CD4-positive, alpha-beta T cell treated with Interleukin-21 for 1 hour (primary cell): ENCODE measurements at places on chromosomes 6 and 20.

- DNase-seq, result no peak
These were observed 39.2 kb downstream of the FAM50B start for GRCh38 chr6:3888153-3888957.

DNA sequence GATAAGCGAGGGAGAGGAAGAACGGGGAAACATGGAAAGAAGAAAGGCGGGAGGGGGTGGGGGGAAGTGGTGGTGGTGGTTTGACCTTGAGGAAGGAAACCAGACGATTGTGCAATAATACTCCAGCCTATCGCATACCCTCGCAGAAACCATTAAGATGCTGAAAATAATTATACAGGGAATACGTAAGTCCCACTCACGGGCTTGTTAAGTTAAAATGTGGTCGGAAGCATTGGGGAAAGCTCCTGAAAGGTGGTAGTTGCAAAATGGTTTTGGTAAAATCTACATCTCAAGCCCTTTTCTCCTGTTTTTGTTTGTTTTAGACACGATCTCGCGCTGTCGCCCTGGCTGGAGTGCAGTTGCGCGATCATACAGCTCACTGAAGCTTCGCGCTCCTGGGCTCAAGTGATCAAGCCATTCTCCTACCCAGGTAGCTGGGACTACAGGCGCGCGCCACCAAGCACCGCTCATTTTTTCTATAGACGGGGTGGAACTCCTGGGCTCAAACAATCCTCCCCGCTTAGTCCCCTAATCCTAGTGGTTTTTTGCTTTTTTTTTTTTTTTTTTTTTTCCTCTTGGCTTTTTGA lies 128.9 kb upstream of the ZNF184 start:
- no peak for DNase-seq

DNA sequence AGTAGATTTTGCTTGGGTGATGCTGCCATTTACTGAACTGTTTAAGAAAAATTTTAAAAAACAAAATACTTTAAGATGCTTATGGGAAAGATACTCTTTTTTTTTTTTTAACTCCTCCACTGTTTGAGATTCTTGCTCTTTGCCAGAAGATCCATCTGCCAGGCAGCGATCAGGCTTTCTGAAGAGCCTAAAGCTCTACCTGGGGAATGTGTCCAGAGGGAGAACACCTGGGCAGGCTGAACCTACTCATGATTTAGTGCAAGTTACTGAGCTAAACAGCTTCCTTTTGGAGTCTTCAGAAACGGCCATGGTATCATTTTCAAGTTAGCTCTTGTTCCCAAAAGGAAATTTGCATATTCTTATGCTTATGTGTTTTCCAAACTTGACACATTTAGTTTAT lies 23.5 kb upstream of the MLIP start:
- no peak for DNase-seq

DNA sequence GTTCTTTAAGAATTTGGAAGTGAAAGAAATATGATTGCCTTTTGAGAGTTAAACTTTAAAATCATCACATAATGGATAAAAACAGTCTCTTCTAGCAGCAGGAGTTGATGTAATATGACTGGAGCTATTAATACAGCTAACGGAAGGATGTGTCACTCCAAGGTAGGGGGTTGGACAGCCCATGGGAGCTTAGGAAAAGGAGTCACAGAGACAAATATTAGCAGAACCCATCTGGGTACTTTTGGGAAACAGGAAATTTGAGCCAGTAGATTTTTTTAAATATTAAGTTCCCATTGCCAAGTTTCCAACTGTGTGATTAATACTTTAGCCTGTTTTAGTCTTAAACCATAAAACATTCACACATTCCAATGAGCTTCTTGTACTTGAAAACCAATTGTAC lies 164.7 kb upstream of the RIMS1 start:
- no peak for DNase-seq

DNA sequence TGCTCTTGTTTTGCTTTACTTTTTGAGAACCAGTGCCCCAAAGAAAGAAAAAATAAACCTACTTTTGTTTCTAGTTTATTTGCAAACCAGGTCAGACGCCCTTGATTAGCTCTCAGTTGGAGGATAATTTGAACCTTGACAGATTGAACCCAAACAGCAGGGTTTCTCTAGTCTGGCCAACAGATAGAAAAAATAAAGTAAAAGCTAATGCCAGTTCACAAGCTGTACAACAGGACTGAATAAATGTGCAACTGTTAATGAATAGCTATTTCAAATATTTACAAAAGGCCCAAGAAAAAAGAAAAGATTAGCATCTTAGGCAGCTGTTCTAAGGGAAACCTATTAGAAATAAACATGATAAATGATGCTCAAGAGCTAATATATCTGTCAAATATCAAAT lies 331.8 kb downstream of the CDKAL1 start:
- no peak for DNase-seq

DNA sequence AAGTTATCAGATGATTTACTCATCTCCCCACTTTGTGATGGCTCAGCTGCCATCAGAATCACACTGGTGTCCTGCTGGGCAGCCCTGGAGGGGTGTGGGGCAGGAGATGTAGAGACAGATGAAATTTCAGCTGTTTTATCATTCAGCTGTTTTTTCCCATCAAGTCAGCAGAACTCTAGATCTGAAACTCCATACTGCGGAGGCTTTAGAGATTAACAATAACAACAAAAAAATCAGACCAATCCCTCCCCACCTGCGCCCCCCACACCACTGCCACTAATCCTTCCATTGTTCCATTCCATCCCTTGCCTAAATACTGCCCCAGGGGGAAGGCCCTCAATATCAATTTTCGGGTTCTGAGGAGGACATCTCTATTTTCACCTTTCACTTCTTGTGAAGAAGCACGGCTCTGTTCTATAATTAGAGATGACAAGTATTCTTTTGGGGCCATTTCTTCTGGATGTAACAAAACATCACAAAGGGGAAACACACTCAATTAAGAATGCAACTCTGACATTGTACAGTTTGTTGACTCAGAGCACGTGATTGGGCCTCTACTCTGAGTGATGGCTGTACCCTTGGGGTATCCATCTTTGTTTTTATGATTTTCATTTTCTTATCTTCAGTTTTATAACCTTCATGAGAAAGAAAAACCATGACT lies 396.3 kb downstream of the ZFAND3 start:
- no peak for DNase-seq

DNA sequence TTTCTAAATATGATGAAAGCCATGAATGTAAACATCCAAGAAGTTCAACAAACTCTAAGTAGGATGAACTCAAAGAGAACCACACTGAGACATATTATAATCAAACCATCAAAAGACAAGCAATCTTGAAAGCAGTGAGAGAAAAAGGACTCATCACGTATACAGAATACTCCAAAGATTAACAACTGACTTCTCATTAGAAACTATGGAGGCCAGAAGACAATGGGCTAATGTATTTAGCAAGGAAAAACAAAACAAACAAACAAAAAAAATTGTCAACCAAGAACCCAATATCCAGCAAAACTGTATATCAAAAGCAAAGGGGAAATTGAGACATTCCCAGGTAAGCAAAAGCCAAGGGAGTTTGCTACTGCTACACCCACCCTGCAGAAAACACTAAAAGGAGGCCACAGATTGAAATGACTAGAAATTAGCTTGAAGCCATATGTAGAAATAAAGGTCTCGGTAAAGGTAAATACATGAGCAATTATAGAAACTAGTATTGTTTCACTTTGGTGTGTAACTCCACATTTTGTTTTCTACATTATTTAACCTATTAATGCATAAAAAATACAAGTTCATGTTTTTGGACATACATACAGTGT lies 301.1 kb upstream of the QKI start:
- DNase-seq, result no peak

DNA sequence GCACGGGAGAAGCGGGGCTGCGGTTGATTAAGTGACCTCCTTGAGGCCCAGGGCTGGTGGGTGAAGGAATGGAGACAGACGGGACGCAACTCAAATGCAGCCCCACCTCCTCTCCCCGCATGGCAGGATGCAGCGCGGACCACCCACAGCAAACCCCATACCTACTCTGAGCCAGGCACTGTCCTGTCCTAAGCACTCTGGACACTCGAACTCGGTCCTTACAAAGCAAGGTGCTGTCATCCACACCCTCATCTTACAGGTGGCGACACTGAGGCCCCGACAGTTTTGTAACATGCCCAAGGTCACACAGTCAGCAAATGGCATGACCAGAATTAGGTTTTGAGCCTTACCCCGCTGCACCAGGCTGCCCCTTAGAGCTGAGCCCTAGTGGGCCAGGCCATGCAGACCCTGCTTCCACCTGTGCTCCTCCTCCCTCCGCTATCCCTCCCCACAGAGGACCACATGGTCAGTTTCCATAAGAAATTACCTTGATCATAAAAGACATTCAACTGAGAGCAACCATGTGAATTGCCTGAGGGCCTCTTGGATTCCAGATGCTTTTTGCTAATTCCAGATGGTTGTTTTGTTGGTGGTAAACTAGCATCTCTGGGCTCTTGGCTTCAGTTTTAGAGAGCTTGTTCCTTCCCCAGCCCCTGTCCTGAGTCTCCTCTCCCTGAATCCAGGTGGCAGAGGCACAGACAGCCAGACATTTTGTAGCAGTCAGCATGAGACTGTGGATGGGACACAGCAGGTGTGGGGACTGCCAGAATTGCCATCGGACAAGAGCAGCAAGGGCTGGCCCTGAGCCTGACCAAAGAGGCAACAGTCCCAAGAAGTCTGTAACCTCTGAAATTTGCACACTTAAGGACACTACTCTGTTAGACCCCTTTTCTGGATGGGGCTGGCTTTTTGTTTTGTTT lies 171.9 kb upstream of the PMEPA1 start:
- no peak for DNase-seq

GRCh38 chr6:95847061-95847460 lies 168.7 kb upstream of the FUT9 start:
- DNase-seq, result no peak

DNA sequence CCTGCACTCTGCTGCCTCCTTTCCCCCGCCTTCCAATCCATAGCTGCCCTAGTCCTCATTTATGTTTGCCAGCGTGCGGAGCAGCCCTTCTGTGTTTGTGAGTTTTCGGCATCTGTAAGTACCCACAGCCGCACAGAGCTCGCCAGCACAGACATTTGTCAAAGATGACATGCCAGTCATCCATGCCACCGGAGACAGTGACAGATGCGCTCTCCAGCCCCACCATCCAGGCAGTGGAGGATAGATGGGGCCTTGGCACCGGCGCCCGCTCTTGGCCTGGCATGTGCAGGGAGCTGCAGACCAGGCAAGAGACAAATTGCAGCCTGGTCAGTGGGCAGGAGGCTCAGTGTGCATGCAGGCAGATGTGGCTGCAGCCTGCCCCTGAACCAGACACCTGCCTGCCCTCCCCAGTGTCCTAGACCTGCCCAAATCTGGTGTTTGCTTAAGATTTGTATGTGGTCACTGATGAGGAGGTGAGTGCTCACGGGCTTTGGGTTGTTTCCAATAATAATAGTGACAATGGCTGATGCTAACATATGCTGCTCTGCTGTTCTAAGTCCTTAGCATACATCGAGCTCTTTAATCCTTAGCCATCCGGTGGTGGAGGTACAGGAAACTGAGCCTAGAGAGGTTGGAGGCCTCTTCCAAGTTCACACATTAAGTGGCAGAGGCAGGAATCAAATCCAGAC lies 78.1 kb downstream of the UNC5CL start:
- DNase-seq, result no peak

DNA sequence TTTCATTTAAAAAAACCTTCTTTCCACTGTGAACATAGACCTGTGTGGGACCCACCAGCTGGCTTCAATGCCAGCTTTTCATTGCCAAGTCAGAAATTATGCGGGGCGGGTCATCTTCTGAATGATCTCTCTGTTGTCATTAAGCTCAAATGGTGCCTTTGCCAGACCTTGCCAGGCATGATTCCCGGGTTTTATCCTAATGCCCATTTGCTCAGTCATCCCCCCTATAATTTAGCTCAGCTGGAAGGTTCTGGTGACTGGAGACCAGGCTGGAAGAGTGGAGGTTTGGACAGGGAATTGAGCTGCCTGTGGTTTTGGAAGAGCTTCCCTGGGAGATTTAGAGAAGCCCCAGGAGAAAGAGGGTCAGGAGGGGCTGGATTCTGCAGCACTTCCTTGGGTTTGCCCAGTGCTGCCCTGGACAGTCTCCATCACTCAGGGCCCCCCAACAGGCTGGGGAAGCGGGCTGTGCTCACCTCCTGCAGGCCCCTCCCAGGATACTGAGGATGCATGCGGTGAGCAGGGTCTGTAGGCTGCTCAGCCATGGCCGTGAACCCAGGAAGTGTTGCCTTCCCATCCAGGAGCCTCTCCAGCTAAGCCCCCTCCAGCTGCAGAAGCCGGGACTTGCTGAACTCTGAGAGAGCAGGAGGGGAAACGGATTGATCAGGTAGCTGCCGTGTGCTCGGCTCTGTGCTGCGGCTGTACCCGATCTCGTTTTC lies 273.0 kb downstream of the CDH4 start:
- DNase-seq, result no peak

DNA sequence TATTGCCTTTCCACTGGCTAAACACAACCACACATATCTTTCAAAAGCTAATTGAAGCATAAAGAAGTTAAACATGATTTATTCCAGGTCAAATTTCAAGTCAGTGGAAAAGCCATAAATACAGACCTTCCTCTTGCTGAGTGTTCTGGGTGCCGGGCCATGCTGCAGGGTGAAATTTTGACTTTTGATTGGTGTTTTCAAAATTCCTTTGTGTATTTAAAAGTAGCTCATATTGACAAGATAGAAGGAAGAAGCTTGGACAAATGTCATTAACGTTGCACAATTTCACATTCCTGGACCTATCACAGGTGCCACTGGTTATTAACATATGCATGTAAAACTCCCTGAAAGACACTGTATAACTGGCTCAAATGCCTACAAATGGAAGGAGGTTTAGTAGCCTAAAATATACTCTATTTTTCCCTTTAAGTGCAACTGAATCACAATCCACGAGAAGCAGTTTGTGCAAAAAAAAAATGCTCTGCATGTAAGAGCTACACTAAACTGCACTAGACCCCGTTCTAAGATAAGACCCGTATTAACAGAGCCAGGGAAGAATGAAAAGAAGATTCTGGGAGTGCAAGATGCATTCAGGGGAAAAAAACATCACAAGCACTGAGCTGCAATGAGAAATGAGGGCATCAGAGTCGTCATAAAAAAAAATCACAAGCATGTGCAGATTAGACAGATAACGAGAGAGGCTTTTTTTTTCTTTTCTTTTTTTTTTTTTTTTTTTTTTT lies 30.4 kb downstream of the ATXN1 start:
- DNase-seq, result peak; percentile 53

GRCh38 chr20:19903168-19903811 lies 113.9 kb upstream of the NAA20 start:
- DNase-seq, result peak; percentile 30

GRCh38 chr6:161064915-161065314 lies 73.3 kb downstream of the MAP3K4 start:
- no peak for DNase-seq

GRCh38 chr20:1334370-1334731 lies 5.4 kb upstream of the SDCBP2 start:
- no peak for DNase-seq
